Fibroblast of skin of abdomen (primary cell): ENCODE measurements at places on chromosomes 2 and 18.

DNA sequence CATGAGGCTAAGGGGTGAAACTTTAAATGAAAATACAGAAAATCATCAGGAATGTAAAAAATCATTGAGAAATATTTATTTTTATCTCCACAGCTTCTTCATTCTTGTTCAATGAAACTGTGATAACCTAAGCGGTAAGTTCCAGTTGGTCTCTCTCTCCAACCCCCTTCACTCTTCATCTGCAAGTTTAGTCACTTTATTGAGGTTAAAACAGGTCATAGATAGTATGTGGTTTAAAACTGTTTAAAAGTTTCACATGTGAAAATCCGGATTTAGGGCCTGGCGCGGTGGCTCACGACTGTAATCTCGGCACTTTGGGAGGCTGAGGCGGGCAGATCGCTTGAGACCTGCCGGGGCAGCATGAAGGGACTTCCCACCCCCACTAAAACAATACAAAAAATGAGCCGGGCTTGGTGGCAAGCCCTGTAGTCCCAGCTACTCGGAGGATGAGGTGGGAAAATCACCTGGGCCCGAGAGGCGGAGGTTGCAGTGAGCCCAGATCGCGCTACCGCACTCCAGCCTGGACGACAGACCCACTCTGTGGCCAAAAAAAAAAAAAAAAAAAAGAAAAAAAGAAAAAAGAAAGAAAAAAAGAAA is 1.6 kb upstream of the PHLPP1 start:
- DNase-seq: no peak

DNA sequence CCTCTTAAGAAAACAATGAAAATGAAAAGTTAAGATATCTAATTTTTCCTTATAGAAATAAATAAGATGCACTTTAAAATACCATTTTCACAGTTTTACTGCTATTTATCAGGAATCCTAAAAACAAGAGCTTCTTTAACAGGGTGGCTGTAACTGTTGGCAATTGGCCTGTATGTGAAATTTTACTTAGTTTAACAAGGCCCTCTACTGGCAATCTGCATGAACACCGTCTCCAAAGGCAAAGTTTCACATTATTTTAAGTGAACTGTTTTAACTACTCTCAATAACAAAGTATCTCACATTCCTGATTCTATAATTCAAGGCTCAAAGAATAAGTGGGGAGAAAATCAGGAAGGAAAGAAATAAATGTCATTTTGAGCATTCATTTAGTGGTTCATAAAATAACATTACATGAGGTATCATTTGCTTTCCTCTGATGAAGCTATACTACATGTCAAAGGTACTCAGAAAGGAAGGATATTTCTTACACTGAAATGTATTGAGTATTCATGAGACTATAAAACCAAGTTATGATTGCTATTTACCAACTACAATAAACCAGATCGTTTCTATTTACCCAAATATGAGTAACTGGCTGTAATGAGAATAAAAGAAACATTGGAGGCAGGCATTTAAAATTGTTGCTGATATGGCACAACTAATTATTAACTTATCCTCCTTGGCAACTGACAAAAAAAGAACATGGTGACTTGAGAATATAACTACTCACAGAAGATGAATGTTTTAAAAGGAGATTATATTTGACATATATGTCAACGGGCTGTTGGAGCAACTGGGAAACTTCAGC is 7.0 kb downstream of the NCKAP5 start:
- peak; percentile 71 for DNase-seq

DNA sequence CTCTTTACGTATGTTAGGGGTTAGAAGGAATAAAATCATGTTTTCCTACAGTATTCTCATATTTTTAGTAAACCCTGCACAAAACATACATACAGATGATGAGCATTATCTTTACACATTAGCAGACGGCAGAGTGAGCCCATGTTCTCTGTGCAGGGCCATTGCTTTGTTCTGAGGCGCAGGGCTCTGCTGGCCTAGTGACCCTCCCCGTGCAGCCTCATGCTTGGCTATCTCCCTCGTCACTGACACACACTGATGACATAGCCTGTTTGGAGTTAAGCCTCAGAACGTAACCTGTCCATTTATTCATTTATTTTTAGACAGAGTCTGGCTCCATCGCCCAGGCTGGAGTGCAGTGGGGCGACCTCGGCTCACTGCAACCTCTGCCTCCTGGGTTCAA is 115.9 kb upstream of the FOSL2 start:
- DNase-seq: no peak

GRCh38 chr2:229252280-229252679 is 18.8 kb downstream of the PID1 start:
- no peak for DNase-seq

DNA sequence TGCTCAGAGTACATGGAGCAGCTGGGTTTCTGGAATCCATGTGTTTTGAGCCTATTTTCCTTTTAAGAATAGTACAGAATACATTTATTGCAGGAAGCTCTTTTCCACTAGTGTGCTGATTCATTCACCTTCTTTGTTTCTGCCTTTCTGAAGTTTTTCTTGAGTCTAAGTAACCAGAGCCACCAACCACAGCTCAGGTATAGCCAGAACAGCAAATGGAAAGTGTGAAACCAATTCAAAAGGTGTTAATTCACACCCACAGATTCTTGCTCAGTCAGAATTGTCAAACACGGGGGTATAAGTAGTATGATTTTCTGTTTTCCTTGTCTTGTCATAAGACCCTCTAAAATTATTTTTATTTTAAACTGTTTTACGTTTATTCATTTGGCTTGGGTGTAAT is 75.9 kb upstream of the DYNAP start:
- DNase-seq: no peak

- no peak for DNase-seq
Observed at GRCh38 chr2:217559084-217559483, 443.7 kb downstream of the TNS1 start.

- DNase-seq: peak; percentile 20
Observed at GRCh38 chr2:3662239-3662638, 4.2 kb downstream of the ALLC start.

DNA sequence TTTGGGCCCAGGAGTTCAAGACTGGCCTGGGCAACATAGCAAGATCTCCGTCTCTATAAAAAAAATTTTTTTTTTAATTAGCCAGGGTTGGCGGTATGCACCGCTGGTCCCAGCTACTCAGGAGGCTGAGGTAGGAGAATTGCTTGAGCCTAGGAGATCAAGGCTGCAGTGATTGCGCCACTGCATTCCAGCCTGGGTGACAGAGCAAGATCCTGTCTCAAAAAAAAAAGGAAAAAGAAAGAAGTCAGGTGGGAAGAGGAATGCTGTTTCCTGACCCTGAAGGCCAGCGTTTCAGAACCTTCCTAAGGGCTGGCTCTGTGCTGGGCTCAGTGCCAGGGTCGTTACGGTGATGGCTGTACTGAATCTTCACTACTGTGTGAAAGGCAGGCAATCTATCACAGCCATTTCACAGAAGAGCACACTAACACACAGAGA is 35.0 kb upstream of the AGAP1 start:
- peak; percentile 48 for DNase-seq

DNA sequence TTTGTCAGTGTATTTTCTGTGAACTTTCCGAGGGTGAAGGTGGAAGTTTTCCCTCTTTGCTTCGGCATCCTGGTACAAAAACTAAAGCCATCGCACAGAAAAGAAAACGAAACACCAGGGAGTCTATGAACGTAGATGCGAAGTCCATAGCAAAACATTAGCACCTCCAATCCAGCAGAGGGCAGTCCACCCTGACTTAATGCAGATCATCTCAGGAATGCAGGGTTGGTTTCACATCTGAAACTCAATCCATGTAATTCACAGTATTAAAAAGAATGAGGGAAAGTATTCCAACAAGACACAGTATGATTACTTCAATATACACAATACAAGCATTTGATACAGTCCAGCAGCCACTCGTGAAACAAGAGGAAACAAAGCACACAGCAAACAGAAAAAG is 70.8 kb downstream of the RTP5 start:
- DNase-seq: no peak

GRCh38 chr18:38948436-38948835 is 1382.8 kb upstream of the CELF4 start:
- DNase-seq: no peak

- DNase-seq: no peak
Observed at GRCh38 chr2:196108604-196109003, 40.0 kb upstream of the DNAH7 start.

DNA sequence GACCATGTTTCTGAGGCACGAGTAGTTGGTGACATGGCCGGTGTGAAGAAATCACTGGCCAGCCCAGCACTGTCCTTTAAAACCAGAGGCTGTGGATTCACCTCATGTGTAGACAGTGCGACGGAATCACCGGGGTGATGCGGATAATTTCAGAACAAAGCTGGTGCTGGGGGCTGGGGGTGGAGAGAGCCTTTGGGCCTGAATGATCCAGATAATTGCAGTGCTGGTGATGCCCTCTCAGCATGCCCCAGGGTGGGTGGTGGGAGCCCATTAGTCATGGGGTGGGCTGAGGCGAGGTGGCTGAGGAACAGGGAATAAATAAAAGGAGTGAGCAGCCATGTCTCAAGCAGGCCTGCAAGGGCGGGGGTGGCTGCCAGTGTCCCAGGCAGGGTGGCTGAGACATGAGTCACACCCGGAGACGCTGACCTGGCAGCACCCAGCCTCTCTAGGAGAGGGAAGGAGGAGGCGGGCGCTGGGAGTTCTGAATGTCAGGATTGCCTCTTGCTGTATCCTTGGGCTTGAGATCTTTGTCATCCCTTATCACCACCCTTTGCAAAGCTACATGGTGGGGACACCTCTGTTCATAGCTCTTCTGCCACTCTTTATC is 151.1 kb upstream of the MSH6 start:
- peak; percentile 59 for DNase-seq

DNA sequence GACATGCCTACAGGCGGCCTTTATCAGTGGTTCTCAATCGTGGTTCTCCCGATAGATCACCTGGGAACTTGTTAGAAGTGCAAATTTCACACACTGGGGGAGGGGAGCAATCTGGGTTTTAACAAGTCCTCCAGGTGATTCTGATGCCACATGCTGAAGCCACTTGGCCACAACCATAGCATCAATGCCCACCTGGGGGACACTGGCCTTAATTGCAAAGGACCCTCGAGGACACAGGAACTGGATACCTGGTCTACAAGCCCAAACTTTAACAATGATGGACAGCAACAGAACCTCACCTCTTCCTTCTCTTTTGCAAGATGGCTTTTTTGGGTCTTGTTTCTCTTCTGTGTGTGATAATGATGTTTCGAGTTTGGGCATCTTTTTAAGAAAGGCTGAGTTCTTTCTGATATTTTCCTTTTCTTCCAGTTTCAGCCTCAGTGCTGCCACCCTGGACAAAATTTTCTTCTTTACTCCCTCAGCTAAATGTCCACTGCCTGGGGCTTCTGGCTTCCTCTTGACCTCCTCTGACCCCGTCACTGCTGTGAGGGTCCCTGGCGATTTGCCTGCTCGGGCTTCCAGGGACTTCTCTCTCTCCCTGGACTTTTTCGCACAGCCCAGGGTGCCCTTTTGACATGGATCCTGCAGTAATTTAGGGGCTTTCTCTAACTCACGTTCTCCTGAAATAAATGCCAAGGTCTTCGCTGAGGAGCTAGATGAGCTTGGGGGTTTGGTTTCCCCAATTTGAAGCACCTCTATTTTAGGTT is 94.2 kb downstream of the ALPK2 start:
- DNase-seq: no peak

DNA sequence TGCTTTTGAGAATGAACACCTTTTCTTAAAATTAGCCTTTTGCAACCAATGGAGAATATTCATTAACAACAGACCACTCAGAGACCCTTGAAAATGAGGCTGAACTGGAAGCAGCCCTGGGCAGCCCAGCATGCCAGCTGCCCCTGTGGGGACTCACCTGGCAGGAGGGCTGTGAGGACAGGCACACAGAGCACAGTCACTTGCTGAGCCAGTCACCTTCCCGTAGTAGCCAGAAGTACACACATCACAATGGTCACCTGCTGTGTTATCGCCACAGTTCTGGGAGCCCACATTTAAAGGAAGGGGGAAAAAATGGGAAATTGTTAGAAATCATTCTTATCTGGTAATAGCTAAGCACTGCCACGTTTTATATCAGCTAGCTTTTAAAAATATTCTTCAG is 115.5 kb downstream of the LAMA1 start:
- DNase-seq: no peak

GRCh38 chr2:145316496-145316895 is 796.6 kb upstream of the ZEB2 start:
- no peak for DNase-seq

GRCh38 chr2:99111945-99112344 is 29.6 kb upstream of the C2orf15 start:
- no peak for DNase-seq

DNA sequence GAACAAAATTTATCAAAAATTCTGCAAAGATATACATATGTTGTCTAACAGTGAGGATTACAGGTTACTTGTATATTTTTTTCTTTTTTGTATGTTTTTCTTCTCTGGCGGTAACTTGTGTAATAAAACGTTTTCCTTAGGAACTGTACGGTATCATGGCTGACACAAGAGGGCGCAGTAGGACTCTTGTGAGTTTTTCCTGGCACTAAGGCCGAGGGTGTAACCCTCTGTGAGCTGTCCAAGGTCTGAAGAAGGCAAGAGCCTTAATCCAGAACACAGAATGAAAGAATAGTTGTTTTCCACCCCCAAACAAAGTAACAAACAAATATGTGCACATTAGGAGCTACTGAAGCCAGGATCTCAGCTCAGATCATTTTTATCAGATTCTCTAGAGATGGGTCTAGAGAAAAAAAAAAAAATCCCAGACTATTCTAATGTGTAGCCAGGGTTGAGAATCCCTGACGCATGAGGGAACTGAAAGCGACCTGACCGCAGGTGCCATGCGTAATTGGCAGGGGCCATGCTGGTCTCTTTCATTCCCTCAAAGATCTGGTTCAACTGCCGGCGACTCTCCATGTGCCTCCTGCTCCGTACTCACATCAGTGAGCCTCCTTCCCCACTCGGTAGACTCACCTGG is 27.0 kb downstream of the TMEM200C start:
- DNase-seq: peak; percentile 79

DNA sequence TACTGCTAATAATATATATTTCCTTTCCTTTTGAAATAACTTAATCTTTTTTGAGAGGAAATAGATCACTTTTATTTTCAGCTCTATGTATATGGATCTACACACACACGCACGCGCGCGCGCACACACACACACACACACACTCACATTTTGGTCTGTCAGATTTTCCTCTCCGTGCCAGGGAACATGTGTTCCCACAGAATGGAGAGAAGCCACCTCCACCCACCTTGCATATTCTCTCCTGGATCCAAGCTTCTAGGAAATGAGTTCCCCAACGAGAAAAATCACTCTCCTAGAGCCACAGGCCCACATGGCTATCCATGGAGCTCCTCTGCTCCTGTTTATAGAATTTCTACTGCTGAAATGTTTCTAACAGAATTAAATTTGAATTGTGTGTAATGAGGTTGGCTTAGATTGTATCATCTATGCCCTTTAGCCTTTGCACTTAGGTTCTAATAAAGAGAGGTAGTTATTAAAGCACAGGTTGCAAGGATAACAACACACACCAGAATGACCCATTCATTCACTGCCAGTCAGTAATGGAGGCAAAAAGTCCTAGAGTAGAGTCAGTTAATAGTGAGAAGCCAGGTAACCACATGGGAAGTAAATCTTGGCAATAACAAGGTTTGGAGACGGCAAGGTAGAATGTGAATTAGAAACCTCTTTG is 19.7 kb downstream of the IFIH1 start:
- no peak for DNase-seq
